ENCODE measurements at places on chromosomes 4 and X.

- no peak for DNase-seq
Measured at GRCh38 chr4:118173126-118173525, 138.8 kb downstream of the NDST3 start.

DNA sequence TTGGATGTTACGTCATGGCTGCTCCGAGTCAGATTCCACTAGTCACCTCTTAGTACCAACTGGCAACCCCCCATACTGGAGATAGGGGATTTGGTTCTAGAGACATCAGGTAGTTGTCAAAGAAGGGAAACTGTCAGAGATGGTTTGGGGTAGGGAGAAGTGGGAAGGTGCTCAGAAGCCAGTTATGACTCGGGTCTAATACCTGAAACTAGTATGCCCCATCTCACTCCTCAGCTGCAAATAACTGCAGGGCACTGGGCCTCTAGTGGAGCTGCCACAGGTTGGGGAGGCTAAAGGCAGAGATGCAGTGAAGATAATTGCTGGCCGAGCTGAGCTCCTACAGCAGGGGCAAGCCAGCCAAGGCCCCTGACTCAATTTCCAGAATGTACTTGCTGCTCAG lies 30.0 kb downstream of the OTUD6A start:
- no peak for DNase-seq

- DNase-seq, result peak; percentile 0
Measured at GRCh38 chrX:147602176-147602696, 309.5 kb upstream of the FMR1 start.

DNA sequence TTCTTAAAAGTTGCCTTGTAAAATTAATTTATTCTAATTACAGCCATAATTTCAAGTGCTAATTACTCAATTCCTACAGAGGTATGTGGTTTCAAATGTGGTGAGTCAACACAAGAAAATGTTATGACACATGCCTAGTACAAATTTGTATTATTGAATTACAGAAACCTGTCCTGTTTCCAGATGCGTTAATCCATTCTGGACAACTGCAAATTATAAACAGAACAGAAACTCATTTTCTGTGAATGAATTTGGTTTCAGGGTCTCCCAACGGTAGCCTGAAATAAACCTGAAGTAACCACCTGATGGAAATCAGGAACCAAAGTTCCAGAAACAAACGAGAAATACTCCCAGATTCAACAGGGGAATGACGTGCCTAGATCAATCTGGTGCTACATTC lies 328.6 kb upstream of the F9 start:
- DNase-seq, result peak; percentile 41

- DNase-seq, result no peak
Measured at GRCh38 chr4:98521486-98521885, 136.9 kb downstream of the TSPAN5 start.

DNA sequence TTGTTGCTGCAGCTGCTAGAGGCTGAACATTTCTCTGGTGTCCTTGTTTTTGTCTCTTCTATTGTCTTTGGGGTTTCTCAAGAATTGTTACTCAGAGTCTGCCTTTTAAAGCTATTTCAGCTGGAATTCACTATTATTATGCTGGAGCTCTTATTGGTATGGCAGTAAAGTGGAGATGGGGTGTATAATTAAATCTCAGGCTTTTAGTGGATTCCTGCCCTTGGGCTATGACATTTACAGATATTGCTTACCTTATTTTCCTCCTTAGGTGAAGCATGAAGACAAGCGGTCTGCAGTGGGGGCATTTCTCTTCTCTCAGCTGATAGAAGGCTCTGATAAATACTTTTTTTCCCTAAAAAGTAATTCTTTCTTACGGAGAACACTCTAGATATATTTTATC lies 1656.6 kb upstream of the IGFBP7 start:
- DNase-seq, result no peak

DNA sequence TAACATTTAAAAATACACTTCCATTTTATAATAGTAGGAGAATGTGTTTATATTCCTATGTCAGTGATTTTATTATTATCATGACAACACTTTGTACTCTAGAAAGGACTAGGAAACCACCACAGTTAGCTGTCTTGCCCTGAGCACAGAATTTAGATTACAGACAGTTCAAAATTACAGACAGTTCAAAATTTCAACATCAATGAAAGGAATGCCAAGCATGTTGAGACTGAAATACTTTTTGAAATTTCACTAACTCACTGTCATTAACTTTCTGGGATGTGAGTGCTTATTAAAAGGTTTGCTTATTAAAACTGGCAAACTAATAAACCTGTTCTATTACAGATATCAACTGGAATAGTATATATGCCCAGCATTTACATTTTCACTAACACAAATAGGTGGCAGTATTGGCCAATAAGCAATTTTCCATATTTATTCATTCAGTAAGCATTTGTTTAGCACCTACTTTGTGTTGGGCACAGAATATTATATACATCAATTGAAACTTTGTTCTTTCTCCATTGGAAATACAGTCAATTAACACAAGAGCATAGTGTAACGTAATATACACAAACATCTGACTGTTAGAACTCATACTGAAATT lies 179.4 kb downstream of the FBXW7 start:
- DNase-seq, result peak; percentile 35

- DNase-seq, result peak; percentile 50
Measured at GRCh38 chrX:140733766-140734342, 24.3 kb downstream of the LINC00632 start.

DNA sequence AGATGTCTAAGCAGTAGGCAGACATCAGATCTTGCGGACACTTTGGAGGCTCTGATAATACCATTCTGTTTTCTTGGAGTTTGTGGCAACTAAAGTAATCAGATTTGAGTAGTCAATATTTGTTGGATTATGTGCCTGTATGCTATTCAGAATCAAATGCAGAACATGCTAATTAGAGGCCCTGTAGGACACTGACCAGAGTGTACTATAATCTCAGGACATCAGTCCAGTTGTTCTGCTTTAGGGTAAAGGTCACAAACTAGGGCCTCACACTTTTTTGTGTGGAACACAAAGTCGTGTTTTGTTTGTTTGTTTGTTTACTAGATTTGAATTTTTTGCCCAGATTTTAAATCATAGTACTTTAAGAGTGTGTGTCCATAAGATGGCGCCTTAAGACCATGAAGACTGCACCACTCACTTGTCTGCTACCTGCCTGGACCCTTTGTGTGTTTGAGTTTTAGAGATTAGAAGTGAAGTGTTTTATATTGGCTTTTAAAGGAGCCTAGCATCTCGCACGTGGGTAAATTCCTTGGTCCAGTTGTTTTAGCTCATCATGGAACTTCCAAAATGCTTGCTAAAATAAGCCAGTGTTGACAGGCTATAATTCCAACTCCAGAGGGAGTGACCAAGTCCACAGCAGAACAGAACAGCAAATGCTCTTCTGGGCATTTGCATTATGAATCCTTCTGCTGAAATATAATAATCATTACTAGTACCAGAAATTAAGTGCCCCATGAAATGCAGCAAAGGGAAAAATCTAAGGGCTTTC lies 34.7 kb downstream of the IL13RA1 start:
- peak; percentile 5 for DNase-seq

- peak; percentile 50 for DNase-seq
Measured at GRCh38 chr4:80101792-80102116, 28.7 kb upstream of the ANTXR2 start.

GRCh38 chrX:103533511-103534216 lies 14.4 kb upstream of the RAB40A start:
- peak; percentile 63 for DNase-seq

DNA sequence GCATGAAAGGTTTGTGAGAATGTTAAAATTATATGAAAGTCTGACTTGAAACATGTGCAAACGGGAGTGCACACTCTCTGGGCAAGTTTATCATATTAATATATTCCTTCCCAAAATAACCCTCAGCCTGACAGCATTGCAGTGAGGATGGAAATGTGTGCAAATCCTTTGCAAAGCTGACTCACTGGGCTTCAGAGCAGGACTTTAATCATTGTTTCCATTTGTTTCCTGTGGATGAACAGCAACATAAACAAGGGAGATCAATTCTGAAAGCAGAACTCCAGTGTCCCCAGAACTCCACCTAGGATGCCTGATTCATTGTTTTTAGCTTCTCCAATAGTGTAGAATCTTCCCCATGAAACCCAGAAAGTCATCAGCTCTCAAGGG lies 32.9 kb downstream of the SLC2A9 start:
- no peak for DNase-seq

- DNase-seq, result no peak
Measured at GRCh38 chr4:113560579-113560978, 201.0 kb downstream of the CAMK2D start.

DNA sequence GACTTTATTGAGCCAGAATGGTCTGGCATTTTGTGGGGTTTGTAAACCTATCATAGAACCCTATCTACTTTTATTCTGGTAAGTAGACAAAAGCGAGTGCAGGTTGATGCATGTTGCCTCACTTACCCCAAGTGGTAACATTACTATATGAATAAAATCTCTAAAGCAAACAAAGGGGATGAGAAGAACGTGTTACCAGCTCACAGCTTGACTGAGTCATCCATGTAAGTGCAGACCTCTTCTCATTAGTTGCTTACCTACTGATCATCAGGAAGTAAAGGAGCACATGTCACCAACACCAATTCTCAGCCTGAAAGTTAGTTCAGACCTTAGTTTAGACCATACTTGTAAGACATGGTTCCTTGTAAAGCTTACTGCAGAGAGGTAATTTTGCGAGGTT lies 1328.3 kb downstream of the C4orf33 start:
- DNase-seq, result peak; percentile 89

GRCh38 chrX:86103061-86103460 lies 45.2 kb upstream of the DACH2 start:
- peak; percentile 59 for DNase-seq

- DNase-seq, result peak; percentile 1
Measured at GRCh38 chrX:70769659-70770227, 138.8 kb downstream of the TEX11 start.

DNA sequence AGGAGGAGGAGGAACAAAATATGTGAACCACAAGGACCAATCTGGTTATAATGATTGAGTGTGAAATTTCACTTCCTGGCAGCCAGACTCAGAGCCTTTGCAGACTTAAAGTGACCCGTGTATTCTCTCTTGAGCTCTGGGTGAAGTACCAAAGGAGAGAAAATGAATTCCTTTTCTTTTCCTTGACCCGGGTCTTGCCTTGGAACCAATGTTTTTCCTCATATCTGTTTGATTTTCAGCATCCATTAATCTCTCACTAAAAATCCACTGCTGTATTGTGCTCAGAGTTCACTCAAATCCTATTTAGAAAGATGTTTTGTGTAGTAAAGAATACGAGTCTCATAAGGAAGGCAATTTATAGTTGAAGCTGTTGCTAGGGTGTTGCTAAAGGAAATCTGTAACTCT lies 78.3 kb upstream of the C1QTNF7 start:
- no peak for DNase-seq

- DNase-seq, result no peak
Measured at GRCh38 chr4:26909369-26909768, 48.7 kb downstream of the STIM2 start.

- no peak for DNase-seq
Measured at GRCh38 chr4:163660636-163661035, 166.1 kb downstream of the TMA16 start.

Data from epithelial cell of esophagus (primary cell).